ENCODE measurements at places on chromosomes 5 and 9.

- DNase-seq: no peak
These were observed 26.9 kb upstream of the ITGA1 start for GRCh38 chr5:52760695-52761366.

DNA sequence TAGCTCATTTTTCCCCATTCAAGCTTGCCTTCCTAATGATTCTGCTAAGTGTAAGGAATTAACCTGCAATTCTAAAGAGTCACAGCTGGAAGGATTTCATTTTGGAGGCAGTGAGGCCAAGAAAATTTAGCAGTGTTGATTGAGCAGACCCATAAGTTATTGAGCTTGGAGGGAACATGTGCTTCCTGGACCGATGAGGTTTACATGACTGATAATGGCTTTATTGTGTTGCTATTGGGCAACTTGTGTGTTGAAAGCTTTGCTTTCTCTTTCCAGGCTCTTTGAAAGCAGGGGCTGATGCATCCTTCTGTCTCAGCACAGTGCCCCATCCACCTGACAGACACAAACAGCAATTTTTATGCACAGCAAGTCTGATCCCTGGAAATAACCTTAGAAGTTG, 398.9 kb upstream of the PCSK5 start:
- DNase-seq: no peak

DNA sequence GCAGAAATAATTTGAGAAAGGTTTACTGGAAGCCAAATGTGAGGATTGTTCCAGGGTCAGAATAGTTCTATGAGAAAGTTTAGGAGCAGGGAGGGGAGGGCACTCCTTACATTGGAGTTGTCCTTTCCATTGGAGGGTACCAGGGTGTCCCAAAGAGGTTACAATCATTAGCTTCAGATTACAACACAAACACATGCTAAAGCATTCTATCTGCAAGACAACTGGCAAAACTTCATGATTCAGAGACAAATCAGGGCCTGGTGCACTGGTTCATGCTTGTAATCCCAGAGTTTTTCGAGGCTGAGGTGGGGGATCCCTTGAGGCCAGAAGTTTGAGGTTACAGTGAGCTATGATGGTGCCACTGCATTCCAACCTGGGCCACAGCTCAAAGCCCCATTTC, 51.8 kb downstream of the NSUN2 start:
- no peak for DNase-seq

- DNase-seq: no peak
These were observed 349.5 kb downstream of the AGTPBP1 start for GRCh38 chr9:85392260-85392659.

- no peak for DNase-seq
These were observed 124.6 kb upstream of the SARDH start for GRCh38 chr9:133862585-133863256.

DNA sequence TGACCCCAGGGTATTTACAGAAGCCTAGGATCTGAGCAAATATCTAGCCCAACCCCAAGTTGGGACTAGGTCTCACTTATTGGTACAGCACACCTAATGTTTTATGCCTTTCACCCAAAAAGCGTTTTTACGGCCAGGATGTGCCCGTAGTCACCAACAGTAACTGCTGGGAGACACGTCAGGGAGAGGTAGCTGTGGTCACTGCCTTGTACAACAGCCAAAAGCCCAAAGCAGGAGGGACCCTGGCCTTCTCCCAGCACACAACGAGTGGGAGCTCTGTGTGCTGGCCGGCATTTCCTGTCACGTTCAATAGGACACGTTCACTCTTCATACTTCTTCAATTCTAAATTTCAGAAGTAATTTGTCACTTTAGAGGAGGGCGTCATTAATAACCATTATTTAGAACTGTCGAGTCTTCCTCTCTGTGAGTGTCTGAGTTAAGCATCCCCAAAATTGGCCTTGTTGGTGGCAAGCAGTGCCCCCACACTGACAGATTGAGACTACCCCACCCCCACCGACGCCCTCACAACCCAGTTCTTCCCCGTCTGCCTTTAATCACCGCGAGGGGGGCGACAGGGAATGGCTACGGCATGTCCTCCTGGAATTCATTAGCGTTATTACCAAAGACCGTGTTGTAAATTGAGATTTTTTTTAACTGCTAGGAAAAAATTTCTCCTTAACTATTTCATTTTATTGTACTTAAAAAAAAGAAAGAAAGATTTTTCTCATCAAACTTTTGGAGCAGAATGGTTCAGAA, 80.7 kb downstream of the MVB12B start:
- no peak for DNase-seq

DNA sequence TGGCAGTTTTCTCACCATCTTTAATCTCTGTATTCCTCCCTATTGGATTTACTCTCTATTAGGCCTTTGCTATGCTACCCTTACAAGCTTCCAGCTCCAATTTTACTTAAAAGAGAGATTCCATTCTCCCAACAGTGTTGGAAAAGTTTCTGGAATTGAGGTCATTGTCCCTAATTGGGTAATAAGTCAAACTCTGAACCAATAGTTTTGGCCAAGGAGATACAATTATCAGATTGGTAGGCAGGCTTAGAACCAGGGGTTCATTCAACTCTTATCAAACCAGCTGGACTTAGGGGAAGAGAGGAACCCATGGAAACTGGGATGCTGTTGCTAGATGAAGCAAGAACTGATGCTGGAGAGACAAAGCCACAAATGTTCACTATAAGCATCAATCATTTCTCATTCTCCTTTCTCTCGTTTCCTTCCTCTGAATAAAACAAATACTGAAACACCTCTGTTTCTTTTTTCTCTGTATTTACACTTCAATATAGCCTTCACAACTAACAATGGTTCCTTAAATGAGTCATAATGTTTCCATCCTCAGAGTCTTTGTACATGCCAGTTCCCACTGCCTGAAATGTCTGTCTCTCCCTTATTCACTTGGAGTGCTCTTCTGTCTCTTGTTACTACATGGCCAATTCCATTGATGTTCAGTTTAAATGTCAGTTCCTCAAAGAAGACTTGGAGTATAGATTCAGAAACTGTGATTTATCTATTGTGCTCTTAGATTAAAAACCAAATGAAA, 587.3 kb downstream of the GABRG2 start:
- no peak for DNase-seq

- no peak for DNase-seq
These were observed 99.3 kb downstream of the PDZD2 start for GRCh38 chr5:31738199-31738598.

GRCh38 chr5:74063346-74063745, 437.4 kb downstream of the ARHGEF28 start:
- peak; percentile 23 for DNase-seq

DNA sequence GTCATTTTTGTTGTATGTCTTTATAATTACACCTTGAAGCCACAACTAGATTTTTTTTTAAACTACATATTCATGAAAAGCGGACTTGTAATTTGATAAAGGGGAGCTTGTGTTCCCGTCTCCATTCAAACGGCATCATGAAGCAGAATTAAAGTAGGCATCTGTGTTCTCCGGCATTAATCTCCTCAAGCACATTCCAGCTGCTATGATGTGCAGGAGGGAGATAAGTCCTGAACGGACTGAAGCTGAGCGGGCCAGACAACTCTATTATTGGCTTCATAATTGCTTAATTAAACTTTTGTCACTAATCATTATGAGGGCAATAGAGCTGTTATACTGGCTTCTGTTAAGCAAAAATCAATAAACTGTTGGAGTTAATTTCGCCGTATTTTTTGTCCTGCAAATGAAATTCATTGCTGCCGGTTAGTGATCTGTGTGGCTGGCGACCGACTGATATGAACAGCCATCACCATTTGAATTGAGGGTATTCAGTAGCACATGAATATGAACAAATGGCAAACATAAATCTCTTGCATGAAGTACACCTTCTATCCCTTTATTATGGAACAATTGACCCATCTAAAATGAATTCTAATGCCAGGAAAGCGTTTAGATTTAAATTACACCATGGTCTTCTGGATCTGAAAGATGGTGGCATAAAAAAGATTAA, 408.8 kb upstream of the IRX1 start:
- no peak for DNase-seq

DNA sequence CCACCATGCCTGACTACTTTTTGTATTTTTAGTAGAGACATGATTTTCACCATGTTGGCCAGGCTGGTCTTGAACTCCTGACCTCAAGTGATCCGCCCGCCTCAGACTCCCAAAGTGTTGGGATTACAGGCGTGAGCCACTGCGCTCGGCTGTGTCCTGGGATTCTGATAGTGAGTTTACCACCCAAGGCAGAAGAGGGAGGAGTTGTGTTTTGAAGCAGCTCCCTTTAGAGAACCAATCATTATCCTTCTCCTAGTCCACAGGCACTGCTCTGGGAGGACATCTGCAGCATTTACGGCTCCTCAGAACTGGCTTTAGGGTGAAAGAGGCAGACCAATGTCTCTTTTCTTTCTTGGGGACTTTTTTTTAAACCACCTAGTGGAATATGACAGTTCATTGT, 5.7 kb downstream of the C9orf152 start:
- DNase-seq: no peak

- DNase-seq: no peak
These were observed 64.6 kb downstream of the RGS3 start for GRCh38 chr9:113528088-113528487.

All from NCI-H226 (cell line).